ENCODE measurements at places on chromosomes 3 and 15.
A peak's percentile ranks its signal among the peaks of the same experiment; 100 is the strongest.

DNA sequence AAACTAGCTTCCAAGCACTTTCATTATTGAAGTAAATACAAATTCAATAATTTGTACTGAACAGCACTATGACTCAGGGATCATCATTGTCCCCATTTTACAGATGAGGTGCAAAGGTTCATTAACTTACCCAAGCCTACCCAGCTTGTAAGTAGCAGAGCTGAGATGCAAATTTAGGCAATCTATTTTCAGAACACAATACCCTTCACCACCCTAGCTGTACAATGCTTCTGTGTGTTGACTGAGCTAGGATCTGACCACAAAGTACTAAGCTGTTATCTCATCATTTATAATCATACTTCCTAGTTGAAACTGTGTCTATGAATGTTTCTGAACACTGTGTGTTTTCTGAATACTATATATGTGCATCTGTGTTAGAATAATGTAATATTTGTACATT, 3.2 kb upstream of the ILDR1 start:
- no peak for DNase-seq

DNA sequence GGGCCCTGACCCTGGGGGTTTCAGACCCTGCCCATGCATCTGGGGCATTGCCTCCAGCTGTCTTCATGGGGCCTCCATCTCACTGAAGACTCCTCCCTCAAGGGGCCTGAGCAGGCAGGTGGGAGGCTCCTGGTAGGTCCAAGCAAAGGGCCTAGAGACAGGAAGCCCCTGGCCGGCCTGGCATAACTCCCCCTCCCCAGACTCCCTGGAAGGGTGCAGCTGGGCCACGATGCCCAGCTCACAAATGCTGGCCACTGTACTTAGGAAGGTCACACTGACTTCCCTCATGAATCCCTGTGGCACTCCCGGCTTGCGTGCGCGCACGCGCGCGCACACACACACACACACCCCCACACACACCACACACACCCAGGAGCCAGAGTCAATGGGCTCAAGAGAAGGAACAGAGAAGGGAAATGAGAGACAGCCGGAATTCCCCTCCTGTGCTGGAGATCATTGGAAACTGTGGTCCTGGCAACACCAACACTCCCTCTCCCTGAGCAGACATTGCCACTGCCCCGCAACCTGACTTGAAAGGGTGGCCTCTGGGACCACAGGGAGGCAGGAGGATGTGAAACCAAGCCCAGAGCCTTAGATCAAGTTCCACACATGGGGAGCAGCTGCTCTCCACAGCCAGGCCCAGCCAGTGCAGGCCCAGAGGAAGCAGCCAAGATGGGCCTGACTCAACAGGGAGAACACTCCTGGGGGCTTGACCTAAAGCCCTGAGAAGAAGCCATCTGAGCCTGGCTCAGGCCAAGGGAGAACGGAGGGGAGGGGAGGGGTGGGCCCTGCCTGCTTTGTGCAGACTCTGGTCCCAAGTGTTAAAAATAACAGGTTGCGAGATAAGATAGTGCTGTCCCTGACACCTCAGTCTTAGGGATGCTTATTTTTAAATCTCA, 69.7 kb downstream of the SCN5A start:
- DNase-seq = peak; percentile 0

DNA sequence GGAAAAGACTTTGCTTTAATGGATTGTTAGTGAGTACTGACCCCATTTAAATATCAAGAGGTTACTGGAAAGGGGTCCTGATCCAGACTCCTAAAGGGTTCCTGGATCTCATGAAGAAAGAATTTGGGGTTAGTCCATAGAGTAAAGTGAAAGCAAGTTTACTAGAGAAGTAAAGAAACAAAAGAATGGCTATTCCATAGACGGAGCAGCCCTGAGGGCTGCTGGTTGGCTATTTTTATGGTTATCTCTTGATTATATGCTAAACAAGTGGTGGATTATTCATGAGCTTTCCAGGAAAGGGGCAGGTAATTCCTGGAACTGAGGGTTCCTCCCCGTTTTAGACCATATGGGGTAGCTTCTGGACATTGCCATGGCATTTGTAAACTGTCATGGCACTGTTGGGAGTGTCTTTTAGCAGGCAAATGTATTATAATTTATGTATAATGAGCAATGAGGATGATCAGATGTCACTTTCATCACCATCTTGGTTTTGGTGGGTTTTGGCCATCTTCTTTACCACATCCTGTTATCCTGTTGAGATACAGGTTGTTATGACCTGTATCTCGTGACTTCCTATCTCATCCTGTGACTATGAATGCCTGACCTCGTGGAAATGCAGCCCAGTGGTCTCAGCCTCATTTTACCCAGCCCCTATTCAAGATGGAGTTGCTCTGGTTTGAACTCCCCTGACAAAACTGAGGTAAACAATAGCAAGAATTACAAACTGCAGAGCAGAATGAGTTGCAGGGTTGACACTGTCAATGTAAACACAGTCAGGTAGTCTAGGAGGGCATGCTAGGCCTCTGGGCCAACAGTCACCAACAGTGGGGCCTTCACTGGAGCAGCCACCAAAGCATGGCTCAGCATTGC, 10.3 kb upstream of the GPR160 start:
- DNase-seq = no peak

DNA sequence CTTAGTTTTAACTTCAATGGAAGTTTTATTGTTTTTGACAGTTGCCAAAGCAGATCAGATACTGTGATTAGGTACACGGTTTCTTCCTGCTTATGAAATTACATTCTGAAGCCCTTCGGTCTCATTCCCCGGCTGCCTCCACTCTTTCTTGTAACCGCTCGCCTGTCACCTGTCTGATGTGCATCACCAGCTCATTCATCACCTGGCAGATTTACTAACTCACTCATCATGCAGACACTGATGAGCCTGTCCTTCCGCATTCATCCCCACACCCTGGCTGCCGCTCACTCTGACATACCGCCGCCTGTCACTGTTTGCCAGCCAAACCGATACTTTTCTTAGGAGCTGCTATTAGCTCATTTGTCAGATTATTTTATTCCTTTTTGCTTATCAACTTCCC, 82.8 kb upstream of the NSMCE3 start:
- DNase-seq = no peak

DNA sequence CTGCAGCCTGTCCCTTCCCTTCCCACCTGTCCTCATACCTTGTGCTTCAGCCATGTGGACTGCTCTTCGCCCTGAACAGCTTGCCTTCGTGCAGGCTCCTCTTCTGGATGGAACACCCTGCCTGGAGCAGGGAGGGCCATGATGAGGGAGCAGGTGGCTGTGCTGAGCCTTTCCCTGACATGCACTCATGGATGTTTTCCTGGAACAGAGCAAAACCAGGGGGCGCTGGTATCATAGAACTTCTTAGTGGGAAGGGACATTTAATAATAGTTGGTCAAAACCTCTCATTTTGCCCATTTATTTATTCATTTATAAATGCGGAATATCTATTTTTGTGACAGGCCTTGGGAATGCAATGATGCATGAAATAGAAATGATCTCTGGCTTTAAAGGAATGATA, 149.3 kb downstream of the CACNA1D start:
- no peak for DNase-seq

GRCh38 chr3:54705730-54706129, 222.1 kb downstream of the LRTM1 start:
- no peak for DNase-seq

DNA sequence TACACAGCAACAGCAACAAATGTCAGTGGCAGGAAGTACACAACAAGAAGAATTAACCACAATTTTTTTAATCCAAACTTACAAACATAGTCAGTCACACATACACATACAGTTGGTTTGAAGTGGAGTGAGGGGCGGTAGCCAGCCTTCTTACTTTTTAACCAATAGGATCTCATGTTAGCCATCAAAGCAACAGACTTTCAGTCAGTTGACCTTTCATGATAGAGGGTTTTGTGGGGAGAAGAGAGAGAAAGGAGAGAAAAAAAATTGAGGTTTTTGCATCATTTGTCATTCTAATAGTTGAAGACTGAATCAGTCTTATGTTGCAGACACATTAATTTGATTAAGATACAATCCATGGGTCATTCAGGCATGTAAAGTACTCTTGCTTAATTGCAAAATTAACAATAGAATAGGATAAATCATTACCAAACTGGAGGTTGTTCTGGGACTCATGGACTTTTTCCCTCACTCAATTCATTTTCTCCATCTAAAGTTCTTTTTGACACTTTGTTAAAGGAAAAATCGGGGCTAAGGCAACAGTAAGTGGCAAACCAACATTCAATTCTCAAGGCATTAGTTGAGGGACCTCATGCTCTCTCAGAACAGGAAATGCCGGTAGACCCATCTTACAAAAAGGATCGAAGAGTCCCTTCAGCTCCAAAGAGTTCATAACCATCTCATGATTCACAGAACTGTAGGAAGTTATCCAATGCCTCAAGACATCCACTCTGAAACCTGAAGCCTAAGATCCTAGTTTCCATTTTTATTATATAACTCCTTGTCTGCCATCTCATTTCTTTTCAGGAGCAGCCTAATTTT, 159.5 kb upstream of the LPP start:
- peak; percentile 76 for DNase-seq

DNA sequence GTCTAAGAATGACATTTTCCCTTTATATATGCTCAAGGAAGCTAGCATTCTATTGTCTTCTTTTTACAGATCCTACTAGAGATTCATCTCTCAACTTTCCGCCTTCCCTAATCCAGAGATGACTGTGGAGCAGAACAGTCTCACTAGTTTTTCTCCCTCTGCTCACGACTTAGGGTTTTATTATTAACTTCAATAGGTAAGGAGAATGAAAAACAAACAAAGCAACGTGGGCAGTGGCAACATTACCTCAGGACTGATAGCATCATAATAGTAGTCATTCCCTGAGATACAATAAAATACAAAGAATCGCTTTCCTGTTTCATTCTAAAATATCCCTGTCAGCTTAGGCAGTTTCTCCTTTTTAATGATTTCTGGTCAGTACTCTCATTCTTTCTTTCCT, 154.3 kb upstream of the PLAAT1 start:
- DNase-seq = no peak

GRCh38 chr3:52827866-52828376, 2.6 kb downstream of the ITIH4 start:
- no peak for DNase-seq

- DNase-seq = no peak
Measured at GRCh38 chr3:161890147-161890625, 393.6 kb downstream of the OTOL1 start.

DNA sequence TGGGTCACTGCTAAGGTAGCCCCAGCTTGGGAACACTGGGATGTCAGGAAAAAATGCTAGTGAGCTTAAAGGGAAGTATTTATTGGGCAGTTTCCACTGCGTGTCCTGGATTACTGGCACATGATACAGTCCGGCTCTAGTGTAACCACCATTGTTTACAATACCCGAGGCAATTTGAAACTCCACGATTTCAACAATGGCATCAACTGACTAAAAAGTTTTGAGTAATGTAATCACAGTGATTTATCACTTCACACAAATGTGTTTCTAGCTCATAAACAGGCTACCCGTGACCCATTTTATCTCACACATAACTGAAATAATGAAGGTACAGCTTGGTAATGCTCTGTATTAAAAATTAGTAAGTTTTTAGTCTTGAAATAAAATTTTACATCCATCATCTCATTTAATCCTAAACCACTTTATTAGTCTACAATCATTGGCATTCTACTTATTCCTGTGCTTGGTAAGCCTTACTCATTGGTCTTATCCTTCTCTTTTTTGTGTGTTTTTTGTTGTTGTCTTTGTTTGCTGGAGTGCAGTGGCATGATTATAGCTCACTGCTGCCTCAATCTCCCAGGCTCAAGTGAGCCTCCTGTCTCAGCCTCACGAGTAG, 7.6 kb downstream of the ZMAT3 start:
- DNase-seq = no peak

DNA sequence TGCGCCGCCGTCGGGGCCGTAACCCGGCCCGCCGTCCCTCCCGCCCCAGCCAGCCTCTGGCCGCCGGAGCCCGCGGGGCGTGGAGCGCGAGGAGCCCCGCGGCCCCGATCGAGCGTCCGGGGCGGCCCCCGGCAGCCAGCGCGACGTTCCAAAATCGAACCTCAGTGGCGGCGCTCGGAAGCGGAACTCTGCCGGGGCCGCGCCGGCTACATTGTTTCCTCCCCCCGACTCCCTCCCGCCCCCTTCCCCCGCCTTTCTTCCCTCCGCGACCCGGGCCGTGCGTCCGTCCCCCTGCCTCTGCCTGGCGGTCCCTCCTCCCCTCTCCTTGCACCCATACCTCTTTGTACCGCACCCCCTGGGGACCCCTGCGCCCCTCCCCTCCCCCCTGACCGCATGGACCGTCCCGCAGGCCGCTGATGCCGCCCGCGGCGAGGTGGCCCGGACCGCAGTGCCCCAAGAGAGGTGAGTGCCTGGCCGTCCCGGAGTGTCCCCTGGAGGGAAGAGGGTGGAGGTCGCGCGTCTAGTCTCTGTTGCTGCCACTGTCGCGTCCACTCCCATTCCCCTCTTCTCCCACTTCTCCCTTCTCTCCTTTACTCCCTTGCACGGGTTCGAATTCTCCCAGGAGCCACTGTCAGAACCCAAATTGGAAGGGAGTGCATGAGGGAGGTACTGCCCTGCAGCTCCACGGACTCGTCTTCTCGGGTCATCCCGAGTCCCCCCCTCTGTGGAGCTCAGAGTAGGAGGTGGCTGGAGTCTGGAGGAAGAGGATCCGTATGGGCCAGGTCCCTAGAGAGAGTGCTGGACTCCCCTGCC, 585 bp downstream of the CSK start:
- DNase-seq = peak; percentile 68

GRCh38 chr3:58874795-58875194, 175.0 kb downstream of the CFAP20DC start:
- no peak for DNase-seq

DNA sequence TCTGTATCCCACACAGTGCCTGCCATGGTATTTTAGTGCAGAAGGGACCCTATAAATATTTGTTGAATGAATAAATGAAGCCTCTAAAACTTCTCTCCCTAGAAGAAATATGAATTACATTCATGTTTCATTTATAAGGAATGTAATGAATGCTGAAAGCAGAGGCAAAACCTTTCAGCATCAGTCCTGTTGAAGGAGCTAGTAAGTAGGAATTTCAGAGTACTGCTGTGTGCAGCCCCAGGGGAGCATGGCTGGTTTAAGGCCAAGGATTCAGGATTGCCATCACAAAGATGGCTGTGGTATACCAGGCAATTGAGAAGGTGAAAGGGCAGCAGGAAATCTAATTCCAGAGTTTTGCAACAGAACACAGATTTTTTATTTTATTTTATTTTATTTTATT, 1131.4 kb downstream of the IGSF11 start:
- no peak for DNase-seq

- no peak for DNase-seq
Measured at GRCh38 chr3:11452885-11453847, 181.0 kb downstream of the ATG7 start.

DNA sequence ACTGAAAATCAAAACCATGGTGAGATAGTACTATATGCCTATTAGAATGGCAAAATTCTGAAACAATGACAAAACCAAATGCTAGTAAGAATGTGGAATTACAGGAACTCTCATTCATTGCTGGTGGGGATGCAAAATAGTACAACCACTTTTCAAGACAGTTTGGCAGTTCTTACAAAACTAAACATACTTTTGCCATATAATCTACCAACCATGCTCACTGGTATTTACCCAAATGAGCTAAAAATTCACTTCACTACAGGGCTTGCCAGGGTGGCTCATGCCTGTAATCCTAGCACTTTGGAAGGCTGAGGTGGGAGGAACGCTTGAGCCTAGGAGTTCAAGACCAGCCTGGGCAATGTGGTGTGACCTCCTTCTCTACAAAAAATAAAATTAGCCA, 40.0 kb downstream of the MYO9A start:
- DNase-seq = no peak

Measured in CD4-positive, alpha-beta T cell treated with Interleukin-4 for 1 hour (primary cell).